ENCODE measurements at places on chromosomes 12 and 14.
A peak's percentile ranks its signal among the peaks of the same experiment; 100 is the strongest.

DNA sequence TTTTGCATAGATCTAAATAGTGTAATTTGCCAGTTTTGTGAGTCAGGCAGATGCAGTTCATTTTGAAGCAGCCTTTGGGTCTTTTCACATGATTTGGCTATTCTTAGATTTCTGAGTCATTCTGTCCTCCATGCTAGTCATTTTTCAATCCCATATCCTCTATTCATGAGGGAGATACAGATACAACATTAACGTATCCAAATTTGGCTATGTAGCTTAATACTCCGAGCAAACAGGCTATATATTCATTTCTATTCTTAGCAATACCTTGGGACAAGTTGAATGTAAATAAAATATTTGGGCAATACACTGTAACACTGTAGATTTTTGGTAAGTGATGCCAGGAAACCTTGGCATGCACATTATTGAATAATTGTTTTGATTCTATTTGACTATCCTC is 270.7 kb upstream of the PDE3A start:
- no peak for DNase-seq

- DNase-seq, result no peak
Observed at GRCh38 chr12:12156116-12156515, 85.4 kb downstream of the BCL2L14 start.

DNA sequence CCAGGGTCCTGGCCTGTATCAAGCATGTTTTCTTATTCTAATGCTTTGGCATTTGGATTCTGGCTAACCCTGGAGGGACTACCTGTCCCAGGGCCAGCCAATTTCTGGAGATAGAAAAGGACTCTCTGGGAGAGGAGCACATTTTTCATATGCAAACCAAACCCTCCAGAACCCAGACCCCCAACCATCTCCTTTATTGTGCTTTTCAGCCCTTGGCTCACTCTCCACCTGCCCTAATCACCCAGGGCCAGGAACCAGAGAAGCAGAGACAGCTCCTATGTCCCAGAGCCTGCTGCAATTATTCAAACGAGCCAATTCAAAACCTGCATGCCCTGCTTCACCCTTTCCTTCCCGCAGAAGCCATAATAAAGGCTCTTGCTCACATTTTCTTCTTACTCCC is 23.8 kb downstream of the HSPB8 start:
- DNase-seq, result no peak

DNA sequence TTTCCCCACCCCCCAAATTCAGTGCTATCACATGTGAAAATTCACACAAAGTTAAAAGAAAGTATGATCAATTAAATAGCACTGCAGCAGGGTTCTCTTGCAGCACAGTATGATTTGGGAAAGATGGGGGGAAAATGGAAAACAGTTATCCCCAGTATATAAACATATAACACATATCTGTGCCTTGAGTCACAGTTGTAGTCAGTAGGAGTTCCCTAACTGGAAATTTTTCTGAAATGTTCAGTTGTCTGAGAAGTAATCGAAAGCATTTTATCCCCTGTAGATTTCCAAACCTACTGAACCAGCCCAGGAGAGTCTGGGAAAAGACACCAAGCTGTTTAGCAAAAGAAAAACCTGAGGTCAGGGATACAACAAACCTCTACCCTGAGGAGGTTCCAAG is 47.0 kb downstream of the C12orf50 start:
- DNase-seq, result no peak

DNA sequence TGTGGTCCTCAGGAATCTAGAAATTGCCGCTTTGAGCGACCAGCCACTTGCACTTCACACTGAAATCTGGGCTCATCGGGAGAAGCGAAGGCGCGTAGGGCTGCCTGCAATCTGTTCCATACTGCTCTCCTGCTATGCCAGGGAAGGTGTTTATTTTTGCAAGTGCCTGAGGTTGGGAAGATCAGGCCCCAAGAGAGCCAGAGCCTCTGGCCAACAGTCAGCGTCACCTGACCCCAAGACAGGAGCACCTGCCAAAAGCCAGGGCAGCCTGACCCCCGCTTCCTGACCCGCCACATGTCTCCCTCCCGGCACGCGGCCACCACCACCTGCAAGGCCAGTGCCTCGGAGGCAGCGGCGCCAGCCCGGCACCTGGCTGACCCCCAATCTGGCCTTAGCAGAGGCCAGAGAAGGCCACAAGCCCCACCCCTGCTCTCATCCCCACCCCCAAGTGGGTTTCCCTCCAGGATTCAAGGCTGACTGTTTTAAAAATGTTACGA is 94.4 kb downstream of the CHGA start:
- no peak for DNase-seq

DNA sequence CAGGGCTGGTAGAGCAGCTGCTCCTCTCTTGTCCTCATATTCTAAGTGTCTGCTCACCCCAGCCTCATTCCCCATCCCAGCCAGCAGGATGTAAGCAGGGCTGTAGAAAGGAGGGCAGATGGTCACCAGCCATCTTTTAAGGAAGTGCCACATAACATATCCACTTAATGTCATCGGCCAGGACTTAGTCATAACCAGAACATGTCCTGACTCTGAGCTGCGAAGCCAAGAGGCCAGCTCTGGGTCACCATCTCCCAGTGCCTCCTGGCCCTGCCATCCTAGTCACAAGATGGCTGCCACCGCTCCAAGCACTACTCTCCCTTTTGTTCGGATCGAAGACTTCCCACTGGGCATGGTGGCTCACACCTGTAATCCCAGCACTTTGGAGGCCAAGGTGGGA is 123.9 kb downstream of the PLXNC1 start:
- DNase-seq, result no peak

DNA sequence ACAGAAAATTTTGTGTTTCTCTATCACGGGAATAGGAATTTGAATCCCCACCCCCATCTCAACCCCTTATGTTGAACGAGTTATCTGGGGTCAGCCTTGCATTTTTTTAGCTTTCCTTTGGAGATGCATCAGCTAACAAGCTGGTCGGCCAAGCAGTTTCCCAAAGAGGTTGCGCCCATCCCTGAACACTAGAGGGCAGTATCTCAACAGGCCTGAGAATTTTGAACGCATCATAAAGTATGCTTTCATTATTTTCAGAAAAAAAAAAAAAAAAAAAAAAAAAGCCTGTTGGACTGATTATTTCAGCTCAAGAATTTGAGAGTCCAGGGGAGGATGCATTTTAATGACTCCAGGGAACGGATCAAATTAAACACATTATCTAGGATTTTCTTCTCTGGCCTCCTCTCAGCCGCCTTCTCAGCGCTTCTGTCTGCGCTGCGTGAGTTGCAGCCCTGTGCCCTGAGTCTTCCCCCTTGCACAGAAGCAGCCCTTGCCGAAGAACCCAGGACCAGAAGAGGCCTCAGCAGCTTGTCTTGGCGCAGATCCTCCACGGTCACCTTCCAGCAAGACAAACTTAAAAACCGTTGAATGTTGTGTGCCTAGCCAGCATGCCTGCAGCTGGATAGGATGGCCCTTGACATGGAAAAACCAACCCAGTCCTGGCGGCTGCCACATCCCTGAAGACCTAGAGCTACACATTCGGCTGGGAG is 76.6 kb upstream of the GZMB start:
- DNase-seq, result peak; percentile 33

DNA sequence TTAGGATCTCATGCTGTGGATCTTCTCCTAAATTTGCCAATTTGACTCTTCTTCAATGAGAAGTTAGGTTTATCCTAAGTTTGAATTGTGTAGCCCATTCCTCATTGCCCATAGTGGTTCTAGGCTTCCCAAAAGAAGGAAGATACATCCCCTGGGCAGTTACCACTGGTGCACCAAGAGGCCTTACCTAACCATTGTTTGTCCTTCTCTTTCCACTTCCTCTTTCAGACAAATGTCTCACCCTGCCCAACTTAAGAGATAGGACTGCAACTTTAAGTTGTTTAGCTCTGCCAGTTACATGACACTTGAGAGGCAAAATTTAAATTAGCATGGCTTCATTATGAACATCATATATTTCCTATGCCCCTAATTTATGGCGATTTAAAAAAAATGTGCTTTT is 9.4 kb upstream of the KCNH3 start:
- no peak for DNase-seq

GRCh38 chr12:30850684-30851083 is 75.9 kb upstream of the TSPAN11 start:
- DNase-seq, result no peak

DNA sequence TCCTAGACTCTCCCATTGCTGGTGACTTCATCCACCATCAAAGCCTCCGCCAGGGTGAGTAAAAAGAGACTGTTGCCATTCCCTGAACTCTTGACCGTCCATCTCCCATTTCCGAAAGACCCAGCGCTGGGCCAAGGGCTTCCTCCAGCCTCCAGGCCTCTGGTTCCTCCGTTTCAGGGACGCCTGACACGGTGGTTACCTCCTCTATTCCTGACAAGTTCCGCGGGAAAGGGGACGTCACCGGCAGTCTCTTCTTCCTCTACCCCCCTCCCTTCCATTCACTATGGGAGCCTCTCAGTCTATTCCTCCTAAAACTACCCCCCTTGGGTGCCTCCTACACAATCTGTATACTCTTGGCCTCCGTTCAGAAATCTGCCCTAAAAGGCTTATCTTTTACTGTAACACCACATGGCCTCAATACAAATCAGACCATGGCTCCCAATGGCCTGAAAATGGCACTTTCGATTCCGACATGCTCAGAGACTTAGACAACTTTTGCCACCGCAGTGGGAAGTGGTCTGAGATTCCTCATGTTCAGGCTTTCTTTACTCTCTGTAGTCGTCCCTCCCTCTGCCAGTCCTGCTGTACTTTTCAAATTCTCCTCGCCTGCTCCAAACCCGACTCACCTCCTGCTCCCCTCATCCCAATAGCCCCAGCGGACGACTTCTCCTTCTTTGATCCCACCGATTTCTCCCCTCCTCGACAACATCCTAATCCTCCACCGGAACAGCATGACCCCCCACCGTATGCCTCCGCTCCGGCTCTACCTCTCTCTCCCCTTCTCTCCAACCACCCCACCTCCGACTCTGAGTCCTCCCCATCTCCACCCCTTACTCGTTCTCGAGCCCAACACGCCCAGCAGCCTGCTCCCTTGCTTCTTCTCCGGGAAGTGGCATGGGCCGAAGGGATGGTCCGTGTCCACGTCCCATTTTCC is 70.4 kb downstream of the MOK start:
- no peak for DNase-seq

GRCh38 chr14:75542588-75543091 is 20.4 kb downstream of the BATF start:
- no peak for DNase-seq

- no peak for DNase-seq
Observed at GRCh38 chr12:42707312-42708226, 118.0 kb upstream of the PRICKLE1 start.

DNA sequence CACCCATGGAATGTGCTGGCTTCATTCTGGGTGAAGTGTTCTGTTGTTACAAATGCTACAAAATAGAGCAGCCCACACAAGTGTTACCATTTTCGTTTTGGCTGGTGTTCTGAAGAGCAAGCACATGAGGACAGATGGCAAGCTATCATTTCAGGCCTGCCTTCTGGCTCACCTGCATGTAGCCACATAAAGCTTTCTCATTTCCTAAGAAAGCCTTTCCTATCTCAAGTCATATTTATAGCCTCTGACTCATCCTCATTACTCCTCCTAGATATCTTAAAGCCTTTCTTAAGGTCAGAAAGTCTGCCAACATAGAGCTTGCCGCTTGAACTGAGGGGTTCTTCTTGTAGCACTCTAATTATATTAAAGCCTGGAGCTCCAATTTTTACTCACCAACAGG is 89.0 kb downstream of the PTPRR start:
- no peak for DNase-seq

DNA sequence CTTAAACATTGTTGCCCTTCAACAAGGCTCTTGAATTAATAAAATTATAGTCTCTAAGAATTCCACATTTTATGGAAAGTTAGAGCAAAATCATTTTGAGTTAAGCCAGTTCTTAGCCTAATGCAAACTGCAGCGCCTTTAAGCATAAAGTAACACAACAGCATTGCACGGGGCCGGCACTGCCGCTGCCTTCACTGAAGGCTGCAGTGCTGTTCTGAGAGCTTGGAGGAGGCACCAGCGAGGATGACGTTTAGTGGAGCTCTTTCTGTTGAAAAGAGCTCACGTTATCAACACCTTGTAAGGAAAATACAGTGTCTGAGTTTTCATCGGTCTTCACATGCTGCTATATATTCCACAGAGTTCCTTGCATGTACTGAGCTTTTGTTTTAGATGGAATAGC is 38.3 kb upstream of the DYNC1H1 start:
- no peak for DNase-seq

DNA sequence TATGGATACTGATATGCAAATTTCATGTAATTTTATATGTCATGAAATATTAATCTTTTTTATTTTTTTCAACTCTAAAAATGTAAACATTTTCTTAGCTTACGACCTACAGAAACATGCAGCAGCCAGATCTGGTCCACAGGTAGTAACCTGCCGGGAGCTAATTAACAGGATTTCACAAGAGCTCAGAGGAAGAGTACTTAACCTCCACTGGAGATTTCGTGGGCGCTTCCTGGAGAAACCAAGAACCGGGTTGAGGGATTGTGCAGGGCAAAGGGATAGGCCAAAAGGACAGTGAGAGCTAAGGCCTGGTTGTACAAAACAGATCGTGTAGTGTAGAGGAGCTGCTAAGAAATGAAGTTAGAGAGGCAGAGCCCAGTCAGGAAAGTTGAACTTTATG is 315.7 kb downstream of the PAWR start:
- no peak for DNase-seq

GRCh38 chr14:68593806-68594536 is 198.9 kb downstream of the ZFP36L1 start:
- no peak for DNase-seq

DNA sequence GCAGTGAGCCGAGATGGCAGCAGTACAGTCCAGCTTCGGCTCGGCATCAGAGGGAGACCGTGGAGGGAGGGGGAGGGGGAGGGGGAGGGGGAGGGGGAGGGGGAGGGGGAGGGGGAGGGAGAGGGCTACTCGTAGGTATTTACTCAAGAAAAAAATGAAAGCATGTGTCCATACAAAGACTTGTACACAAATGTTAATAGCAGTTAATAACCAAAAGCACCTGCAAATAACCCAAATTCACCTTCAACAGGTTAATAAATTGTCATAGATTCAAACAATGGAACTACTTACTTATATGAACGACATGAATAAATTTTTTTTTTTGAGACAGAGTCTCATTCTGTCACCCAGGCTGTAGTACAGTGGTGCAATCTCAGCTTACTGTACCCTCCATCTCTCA is 152.4 kb downstream of the BRMS1L start:
- DNase-seq, result no peak

DNA sequence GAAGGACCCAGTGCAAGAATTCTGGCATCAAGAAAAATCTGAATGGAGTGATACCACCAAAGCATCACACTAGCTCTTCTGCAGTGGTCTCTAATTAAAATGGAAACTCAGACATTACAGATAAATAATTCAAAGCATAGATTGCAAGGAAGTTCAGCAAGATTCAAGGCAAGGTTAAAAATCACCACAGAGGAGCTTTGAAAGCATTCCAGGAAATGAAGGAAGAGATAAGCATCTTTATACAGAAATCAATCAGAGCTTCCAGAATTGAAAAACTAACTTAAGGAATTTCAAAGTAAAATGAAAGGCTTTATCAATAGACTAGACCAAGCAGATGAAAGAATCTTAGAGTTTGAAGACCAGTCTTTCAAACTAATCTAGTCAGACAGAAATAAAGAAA is 20.4 kb upstream of the GLIPR1 start:
- no peak for DNase-seq

- no peak for DNase-seq
Observed at GRCh38 chr12:124534776-124535740, 32.4 kb downstream of the NCOR2 start.

All from HFF-Myc (cell line).